ENCODE measurements at places on chromosomes 12 and 14.

DNA sequence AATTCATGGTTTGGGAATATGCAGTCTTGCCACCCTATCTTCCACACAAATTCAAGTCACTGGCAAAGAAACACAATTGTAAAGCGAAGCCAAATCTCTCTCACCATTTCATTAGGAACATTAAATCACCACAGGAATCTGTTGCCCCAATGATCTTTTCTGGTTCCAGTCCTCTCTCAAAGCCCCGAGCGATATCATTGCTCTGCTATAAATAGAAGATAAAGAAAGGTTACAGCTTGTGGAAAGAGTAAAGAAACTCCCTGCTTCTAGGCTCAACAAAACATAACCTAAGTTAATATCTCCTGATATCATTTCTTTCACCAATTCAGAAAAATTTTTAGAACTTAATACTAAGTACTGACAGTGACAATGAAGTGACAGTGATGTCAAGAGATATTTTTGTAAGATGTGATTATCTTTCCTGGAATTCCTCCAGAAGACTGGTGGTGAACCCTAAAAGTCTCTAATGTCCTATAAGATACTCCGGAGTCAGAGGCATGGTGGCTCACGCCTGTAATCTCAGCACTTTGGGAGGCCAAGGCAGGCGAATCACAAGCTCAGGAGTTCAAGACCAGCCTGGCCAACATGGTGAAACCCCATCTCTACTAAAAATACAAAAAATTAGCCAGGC, 33.8 kb downstream of the CBX5 start:
- no peak for DNase-seq

DNA sequence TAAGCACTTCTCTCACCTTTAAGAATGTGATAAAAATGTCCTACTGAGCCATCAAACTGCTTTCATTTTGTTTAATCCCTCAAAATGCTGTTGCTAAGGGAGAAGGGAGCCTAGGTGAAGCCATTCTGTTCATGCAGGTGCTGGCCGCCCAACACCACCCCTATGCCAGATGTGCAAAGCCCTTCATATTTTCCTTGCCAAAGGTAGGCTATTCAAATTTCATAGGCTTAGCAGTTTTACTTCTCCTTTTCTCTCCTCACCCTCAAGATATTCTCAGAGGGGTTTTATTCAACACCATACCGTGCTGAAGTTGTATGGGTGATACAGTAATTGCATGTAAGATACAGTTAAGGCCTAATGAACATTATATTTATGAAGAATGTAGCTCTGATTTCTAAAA, 461.7 kb downstream of the GXYLT1 start:
- no peak for DNase-seq

DNA sequence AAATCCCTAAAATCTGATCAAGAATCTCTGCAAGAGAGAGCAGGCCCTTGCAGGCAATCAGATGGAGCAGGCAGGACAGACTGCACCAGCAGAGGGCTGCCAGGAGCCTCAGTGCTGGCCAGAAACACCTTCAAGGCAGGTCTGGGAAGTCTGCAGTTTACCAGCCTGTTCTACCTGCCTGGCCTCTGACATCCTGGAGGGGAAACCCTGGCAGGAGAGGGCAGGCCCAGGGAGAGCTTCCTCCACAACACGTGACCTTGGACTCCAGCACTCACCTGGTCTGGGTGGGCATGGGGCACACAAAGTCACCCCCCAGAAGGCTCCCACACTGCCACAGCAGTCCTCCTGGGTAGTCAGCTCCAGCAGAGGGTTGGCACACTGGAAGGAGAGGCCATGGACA, 56.0 kb downstream of the ISCA2 start:
- no peak for DNase-seq

DNA sequence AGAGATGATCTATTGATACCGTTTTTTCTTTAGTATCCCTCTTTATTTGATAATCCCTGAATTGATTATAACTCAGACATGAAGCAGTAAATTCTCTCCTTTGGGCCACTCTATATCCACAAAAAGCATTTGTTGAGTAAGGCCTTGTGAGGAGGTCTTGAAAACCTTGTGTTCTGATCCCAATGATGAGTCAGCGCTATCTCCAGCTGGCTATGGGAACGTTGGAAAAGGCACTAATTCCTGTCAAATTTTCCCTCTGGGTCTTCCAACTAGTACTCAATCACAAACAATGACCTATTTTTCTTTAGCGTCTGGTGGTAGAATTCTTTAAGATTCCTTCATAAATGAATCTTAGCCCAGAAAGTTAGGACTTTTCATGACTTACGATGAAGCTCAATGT, 168.4 kb upstream of the LRIG3 start:
- DNase-seq = no peak

DNA sequence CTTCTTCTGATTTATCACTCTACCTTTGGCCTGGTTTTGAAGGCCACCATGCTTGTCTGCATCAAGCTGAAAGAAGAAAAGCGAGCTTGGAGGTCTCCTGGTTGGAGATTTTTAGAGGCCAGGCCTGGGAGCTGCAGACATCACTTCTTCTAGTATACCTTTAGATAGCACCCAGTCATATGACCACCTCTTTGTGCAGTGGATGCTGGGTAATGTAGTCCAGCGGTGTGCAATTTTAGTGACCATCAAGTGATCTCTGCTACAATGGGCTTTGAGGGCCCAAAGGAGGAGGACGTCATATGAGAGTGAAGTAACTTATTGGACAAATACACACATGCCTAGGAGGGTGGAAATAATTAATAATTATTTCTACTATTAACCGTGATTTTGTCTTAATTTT, 15.2 kb upstream of the WNT5B start:
- DNase-seq = no peak

DNA sequence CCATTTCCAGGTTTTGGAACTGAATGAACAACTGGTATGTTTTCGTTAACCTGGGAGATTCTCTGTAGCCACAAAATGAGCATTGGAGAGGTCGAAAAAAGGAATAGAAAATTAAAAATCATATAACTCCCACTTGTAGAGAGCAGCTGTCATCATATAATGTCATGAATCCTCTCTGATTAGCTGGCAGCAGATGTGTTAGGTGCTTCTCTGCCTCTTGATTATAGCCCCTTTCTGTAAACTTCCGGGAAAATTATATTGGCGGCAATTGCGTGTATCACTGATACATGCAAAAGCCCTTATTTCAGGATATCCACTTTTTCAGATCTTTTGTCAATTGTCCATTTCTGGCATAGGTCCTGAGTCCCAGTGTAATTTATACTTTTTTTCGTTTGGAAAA, 31.7 kb downstream of the FGD4 start:
- DNase-seq = no peak

DNA sequence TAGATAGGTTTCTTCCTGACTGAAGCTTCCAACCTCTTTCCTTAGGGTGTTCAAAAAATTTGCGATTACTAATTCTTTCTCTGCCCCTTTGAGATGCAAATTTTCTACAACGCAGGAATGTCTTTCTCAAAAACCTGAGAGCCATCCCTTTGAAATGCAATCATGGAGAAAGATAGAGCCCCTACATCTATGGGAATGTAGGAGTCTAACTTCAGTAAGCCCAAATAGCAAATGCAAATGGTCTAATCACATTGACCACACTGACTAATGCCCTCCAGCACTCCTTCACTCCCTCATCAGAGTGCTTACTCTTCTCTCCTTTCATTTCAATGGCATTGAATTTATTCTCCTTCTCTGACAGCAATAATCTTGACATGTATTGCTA, 107.1 kb downstream of the SLC6A15 start:
- DNase-seq = no peak

GRCh38 chr12:100824476-100824875, 29.9 kb downstream of the ANO4 start:
- DNase-seq = no peak

DNA sequence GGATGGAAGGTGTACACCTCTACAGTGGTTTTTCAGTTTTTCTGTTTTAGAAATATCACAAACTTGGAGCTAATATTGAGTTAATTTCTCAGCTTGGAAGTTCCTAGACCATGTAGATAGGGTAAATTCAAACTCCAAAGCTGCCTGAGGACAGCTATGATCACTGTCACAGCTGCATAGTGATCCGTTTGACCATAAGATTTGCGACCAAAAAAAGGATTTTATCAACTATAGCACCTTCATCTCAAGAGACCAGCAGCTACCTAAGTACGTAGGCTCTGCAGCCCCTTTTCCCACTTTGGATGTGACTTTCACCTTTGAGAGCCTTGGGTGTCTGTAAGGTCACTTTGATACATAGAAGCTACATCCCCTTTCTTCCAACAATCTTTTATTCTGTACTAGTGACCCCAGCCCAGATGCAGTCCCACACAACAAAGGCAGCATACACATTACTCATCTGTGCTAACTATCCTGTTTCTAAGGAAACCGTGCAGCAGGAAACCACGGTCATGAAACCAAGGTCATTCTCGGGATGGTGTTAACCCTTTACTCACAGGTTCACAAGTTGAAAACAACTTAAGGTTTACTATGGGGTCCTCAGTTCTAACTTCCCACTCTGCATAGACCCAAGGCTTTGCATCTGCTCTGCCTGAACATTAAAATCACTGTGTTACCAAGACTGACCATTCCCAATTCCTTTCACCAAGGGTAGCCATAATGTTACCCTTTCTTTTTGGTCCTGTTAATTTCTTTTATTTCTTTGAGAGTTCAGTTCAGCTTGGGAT, 75.4 kb downstream of the IFT81 start:
- peak; percentile 59 for DNase-seq

DNA sequence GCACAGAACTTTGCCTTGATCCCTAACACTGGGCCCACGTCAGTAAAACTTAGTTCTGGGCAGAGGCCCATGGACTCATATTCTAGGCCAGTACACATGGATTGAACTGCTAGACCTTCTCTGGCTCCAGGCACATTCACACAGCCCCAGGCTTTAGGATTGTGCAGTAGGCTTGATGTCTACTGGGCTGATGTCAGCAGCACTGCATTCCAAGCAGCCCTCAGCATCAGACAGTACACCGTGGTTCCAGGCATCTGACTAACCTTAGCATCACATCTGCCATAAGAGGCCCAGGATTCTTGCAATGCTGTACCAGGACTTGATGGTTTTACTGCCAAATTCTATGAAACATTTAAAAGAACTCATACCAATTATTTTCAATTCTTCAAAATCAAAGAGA, 301.9 kb downstream of the CCER1 start:
- DNase-seq = no peak

GRCh38 chr12:78795934-78796445, 68.6 kb upstream of the SYT1 start:
- no peak for DNase-seq

- no peak for DNase-seq
Measured at GRCh38 chr12:94831081-94831751, 172.3 kb downstream of the NDUFA12 start.

DNA sequence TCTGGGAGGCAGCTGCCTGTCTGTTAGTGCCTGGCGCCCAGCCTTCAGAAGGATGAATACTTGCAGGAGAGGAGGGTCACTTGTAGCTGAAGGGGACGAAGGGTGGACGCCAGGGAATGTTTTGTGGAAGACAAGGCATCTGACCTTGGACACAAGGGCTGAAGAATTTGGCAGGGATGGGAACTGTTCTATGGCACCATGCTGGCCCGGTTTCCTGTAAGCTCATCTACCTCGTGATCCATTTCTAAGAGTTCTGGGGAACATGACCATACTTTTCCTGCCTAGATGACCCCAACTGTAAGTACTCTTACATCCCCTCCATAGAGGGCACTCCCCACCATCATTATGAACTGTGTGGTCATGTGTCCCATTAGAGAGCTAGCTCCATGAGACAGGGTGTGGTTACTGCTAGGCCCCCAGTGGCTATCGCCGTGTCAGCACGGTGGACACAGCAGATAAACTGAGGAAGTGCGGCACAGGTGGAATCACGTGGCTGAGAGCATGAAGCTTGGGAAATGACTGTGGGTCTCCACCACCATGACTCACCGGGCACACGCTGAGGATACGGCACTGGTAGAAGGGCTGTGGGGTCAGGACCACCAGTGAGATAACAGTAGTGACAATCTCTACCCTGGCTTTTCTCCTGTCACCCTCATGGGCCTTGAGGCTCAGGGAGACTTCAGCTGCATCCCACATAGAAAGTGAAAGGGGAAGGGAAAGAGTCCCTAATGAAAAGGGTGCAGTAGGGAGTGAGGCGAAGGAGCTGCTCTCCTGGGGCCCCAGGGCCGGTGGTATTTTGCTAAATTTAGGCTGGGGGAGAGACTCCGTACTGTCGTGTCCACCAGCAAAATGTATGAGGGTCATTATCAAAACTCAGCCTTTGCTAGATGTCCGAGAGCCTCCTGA, 252.6 kb downstream of the FOXN3 start:
- no peak for DNase-seq

DNA sequence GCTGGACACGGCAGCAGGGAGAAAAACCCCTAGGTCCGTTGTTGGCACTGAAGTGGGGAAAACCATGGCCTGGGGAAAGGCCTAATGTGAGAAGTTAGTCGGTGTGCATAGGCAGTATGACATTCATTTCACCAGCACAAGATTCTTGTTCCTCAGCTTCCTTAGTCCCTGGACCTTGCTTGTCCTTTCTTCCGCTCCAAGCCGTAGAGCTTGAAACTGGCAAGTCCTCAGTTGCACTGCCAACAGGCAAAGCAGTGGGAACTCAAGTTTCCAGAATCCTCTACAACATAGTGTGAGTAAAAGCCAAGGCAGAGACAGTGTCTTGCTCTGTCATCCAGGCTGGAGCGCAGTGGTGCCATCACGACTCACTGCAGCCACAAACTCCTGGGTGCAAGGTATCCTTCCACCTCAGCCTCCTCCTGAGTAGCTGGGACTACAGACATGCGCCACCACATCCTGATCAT, 138.5 kb upstream of the AMIGO2 start:
- DNase-seq = no peak

GRCh38 chr12:108629151-108629550, 4.5 kb downstream of the SELPLG start:
- no peak for DNase-seq

DNA sequence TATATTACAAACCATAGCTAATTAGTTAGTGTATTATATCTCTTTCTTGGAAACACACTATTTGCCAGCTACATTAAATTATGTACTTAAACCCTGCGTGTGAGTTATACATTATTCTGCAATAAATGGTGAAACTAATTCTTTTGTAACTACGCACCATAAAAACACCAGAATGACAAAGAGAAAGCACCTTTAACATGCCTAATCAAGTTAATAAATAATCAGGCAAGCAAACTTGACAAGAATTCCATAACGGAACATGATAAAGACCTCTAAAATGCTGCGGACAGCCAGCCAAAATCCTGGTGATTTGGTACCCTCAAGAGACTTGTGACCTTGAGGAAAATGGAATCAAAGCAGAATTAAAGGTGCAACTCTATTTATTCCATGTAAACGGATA, 375.3 kb upstream of the KITLG start:
- no peak for DNase-seq

DNA sequence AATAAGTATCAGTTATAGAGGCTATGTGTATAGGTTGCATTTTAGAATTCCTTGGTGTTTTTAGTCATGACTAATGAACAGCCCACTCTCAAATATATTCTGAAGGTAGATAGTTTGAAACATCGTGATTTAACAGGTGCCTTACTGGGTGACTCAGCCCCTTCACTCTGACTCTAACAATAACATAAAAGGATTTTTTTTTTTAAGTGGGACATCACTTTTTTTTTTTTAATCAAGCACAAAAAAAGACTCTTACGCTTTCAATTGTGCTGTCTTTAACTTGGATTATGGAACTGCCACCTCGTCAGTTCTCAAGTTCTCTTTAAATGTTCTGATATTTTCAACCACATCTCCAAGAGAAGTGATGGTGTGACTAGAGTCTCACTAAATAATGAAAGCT, 46.6 kb downstream of the PPFIA2 start:
- DNase-seq = no peak

GRCh38 chr12:45235087-45236025, 19.5 kb downstream of the ANO6 start:
- DNase-seq = no peak

Data from renal cortex interstitium (tissue), 15 donors.